ENCODE measurements at places on chromosomes 13 and 19.

- no peak for DNase-seq
These were observed 261 bp downstream of the FARP1 start for GRCh38 chr13:98143157-98143553.

DNA sequence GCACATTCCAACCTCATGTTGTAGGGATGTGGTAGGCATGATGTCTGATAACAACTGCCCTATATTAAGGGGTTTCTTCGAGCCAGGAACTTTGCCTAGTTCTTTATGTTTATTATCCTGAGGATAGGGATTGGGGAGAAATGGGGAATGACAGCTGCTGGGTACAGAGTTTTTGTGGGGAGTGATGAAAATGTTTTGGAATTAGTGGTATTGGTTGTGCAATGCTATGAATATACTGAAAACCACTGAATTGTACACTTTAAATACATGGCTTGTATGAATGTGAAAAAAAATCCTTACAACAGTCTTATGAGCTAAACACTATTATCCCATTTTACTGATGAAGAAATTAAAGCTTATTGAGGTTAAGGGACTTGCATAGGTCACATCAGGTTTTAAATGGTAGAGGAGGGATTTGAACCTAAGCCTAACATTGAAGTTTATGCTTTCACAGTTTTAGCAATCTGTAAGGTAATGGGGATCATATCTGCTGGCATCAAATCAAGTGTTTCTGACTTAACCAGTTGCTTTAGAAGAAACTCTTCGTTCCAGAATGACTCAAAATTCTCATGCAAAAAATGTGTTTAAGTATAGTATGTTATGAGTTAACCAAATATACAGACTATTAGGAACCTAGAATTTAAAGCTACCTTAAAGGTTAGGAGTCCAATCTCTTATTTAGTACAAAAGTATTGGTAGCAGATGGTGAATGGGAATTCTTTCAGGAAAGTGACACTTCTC, 61.4 kb downstream of the ERCC5 start:
- DNase-seq: no peak

DNA sequence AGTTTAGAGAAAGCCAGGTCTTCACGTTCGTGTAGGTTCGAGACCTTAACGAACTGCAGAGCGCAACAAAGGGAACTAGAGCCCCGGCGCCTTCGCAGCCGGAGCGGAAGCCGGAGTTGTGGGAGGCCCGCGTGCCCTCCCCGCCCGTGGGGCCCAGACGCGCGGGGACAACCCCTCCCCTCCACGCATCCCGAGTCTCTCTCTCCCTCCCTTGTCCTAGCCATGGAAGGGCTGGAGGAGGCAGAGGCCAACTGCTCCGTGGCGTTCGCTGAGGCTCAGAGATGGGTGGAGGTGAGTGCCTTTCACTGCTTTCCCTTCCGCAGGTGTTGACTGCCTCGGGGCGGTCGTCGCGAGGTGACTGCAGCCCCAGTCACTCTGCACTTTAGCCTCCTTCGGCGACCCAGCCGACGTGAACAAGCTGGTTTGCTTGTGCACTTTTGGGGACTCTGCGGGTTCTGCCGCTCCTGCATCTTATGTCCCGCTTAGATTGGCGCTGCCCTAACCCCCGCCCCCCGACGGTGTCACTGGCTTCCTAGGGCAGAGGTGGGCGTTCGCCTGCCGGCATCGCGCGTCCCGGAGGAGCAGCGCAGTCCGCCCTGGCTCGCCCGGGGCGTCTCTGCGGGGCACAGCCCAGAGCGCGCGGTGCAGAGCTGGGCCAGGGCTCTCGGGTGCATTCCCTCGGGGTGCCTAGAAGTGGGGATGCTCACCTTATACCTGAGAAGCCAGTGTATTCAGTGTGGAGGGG, 478 bp downstream of the LMO7 start:
- peak; percentile 8 for DNase-seq

DNA sequence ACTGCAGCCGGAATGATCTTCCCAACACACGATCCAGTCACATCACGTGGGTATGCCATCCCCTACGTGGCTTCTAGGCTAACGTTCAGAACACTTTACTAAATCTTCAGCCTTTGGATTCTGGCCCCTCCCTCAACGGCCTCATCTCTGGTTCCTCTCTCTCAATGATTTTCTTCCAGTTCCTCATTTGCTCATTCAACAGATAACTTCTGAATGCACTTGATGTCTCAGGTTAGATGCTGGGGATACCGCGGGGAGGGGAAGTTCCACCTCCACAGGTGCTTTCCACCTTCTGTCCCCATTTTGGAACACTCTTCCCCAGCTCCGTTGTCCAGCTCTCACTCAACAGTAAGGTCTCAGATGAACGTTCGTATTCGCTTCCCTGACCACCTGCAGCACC, 66.1 kb downstream of the ATP7B start:
- no peak for DNase-seq

DNA sequence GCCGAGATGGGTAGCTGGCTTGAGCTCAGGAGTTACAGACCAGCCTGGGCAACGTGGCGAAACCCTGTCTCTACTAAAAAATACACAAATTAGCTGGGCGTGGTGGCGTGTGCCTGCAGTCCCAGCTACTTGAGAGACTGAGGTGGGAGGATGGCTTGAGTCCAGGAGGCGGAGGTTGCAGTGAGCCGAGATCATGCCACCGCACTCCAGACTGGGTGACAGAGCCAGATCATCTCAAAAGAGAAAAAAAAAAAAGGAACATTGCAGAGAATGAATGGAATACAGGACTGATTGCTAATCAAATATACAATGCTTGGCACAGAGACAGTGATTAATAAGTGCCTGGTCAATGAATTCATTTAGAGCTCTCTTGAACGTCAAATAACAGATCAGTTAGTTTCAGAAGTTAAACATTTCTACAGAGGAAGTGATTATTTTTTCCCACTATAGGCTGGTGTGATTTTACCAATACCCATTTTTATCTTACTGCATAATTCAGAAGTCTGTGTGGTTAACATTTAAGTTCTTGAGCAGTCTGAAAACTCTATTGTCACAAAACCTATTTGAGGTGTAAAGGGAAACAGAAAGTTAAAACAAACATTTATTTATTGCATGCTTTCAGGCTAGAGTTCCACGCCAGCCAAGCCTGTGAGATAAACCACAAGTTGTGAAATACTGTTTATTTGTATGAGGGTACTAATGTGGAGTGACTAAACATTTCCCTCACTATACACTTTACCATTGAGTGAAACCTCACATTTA, 7.7 kb upstream of the TBC1D4 start:
- no peak for DNase-seq

GRCh38 chr13:37417060-37417441, 181.5 kb downstream of the POSTN start:
- DNase-seq: no peak

DNA sequence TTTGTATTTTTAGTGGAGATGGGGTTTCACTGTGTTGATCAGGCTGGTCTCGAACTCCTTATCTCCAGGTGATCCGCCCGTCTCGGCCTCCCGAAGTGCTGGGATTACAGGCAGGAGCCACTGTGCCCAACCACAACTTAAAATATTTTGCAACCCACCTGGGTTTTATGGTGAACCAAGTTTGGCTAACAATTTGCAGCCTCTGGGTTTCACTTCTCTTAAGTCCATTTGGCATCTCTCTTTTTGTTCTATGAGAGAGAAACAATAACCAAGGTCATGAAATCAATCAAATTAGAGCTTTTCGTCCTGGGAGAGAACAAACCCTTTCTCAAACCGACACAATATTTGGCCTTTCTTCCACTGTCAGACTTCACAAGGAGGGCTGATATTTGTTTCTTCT, 5.6 kb upstream of the SMAD9 start:
- no peak for DNase-seq

DNA sequence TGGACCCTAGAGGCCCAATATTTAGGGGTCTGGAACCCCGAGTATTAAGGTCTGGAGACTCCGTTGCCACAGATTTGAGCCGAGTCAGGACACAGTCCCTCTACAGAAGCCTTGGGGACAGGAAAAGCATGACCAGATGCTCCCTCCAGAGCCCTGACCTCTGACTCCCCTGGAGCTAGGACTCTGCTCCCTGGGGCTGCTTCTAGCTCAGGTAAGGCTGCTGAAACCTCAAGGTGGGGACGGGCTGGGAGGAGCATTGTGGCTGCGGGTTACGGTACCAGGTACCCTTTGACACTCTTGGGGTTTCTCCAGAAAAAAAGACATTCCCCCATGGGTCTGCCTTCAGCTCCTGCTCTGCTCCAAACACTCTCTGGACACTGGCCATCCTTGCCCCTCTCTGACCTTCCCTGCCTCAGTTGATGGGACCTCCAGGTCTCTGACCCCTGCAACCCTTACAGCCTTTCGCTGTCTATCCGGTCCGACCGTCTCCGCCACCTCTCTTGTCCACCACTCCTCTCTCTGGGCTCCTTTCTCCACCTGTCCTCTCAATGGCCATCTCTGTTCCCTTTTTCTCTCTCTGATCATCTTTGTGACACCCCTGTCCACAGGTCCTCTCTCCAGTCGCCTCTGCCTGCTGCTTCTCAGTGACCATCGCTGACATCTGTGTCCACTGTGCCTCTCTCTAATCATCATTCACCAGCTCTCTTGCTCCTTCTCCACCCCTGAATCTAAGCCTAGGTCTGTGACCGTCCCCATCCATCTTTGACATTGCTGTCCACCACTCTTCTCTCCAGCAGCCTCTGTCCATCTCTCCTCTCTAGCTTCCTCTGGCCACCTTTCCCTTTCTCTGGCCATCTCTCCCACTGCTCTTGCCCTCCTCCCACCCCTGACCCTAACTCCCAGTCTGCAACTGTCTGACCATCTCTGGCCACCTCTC, 1.4 kb downstream of the LRFN3 start:
- DNase-seq: no peak

DNA sequence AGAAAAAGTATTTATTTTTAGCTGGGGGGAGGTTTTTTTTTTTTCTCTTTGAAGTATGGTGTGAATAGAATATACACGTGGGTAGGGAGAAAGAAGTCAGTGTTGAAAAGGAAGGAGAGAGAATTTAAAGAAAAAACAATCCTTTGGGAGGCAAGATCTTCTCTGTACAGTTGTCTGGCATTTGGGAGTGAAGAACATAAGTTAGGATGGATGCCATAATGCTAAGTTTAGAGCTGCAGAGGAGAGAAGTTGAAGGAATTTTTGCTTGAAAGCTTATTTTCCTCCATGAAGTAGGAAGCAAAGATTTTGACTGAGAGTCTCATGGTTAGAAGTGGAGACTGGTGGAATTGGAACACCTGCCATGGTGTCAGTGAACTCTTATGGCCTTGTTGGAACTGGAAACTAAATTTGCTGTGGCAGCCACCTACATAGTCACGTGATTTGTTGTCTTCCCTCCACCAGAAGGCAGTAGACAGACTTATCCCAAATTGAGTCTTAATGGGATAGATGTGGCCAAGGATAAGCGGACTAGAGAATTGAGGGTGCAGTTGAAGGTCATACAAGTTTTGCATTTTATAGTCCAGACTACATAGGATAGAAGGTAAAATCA, 22.0 kb downstream of the NDFIP2 start:
- DNase-seq: no peak

GRCh38 chr19:40449506-40449905, 5.4 kb upstream of the SERTAD3 start:
- DNase-seq: no peak

- no peak for DNase-seq
These were observed 1044.4 kb downstream of the UQCRFS1 start for GRCh38 chr19:28168557-28168956.

GRCh38 chr13:40666933-40667621, 636 bp upstream of the FOXO1 start:
- peak; percentile 22 for DNase-seq

DNA sequence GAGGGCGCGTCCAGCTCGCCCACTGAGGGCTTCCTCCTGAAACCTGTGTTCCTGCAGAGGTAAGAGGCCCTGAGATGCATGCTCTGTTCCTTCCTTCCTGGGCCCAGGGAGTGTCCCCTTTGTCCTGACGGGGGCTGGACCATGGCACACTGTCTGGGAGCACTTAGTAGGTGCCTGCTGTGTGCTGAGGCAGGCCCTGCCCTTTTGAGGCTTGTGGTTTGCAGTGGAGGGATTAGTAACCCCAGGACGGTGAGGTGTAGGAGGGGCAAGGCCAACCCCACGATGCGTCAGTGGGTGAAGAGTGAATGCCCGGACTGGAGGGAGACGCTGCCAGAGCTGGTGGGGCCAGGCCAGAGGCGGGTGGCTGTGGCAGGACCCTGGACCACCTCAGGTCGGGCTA, 11.2 kb upstream of the F2RL3 start:
- no peak for DNase-seq

DNA sequence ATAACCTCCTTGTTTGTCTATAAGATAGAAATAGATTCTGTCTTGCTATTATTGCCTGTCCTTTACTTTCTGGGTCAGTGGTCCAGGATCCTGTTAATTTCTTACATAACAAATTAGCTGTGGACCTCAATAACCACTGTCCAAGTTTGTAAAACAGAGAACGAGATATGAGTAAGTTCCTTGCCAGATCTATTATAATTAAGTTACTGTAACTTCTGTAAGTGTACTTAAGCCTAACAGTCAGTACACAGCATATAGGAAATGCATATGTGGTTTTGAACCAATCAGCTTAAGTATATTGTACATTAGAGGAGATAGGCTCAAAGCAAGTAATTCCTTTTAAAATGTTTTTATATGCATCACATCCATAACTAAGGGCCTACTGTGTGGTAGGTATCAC, 34.9 kb downstream of the HTR2A start:
- DNase-seq: no peak

DNA sequence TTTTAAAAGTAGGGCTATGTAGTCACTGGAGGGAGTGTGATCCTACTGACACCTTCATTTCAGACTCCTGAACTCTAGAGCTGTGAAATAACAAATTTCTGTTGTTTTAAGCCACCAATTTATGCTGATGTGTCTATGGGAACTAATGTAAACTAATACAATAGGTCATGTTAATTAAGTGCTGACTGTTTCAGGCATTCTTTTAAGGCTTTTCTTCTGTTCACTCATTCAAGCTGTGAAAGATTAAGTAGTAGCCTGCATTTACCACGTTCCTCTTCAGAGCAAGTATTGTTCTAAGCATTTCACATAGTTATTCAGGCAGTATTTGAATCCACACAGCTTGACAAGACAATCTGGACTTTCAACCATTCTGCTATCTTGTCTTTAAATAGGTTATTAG, 1135.0 kb downstream of the SLITRK1 start:
- no peak for DNase-seq

- no peak for DNase-seq
These were observed 120.9 kb upstream of the KL start for GRCh38 chr13:32895296-32895695.

- no peak for DNase-seq
These were observed 473.0 kb upstream of the SLC10A2 start for GRCh38 chr13:103539265-103539664.

DNA sequence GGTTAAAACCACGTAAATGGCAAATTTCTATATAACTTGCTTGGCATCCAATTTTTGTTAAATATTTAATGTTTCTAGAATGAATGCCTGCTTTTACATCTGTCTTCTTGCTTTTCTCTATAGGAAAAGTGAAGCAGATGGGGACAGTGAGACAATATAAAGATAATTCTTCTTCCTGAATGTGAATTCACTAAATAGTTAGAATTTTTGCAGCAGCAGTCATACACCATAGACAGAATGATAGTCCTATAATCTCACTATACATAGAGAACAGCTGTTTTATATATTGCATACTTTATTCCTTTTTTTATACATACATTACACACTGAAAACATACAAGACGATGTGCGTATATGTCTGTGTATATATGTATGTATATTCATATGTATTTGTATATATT, 1127.3 kb downstream of the PCDH9 start:
- no peak for DNase-seq
